Effector memory CD8-positive, alpha-beta T cell (primary cell): ENCODE measurements at places on chromosomes 7 and 10.
A peak's percentile ranks its signal among the peaks of the same experiment; 100 is the strongest.

DNA sequence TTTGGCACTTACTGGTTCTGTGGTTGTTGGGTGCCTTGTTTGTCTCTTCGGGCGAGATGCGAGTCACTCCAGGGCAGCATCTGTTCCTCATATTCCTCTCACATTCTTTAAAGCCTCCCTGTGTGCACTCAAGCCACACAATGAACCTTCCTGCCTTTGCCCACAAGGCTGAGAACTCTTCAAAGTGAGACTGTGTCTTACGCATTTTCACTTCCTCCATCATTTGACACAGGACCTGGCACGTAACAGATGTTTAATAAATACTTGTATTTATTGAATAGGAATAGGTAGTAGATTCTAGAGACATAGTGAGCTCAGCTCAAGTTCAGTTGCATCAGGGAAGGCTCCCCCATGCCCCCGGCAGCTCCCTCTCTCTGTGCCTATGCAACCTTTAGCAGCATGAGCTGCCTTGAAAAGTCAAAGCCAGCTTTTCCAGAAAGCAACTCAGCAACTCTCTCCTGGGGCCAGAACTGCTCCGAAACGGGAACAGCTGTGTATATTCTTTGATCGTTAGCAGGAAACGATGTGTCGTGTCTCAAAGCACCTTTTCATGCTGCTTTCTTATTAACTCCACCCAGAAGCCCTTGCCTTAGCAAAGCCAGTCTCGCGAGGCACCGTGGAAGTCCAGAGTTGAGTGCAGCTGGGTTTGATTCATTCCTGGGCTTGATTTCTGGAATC lies 97.5 kb downstream of the PFKFB3 start:
- peaks cover 3% of the 10 kb centered on the region for H3K36me3 ChIP-seq
- H3K27me3 ChIP-seq, result no peaks in the 10 kb centered on the region
- peak overlapping the region; percentile 53 for H3K4me3 ChIP-seq
- peak overlapping the region; percentile 87 for H3K27ac ChIP-seq
- peak; percentile 18 for DNase-seq
- peaks cover 15% of the 10 kb centered on the region for H3K4me1 ChIP-seq

DNA sequence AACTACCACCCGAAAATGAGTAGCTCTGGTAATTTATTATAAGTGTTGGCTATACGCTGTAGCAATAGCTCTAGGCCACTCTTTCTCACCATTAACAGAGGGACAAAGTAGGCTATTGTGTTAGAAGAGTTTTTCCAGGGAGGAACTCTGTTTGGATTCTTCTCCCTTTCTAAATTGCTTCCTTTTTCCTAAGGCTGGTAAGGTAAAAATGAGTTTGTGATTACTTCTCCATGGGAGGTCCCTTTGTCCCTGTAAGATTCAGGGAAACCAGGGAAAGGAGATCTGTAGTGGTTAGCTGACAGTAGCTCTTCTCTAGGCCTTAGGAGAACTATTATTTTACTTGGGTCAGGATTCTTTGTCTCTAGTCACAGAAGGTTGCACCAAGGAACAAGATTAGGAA lies 23.2 kb upstream of the SEMA3E start:
- H3K4me3 ChIP-seq, result no peak overlapping the region
- no peaks in the 10 kb centered on the region for H3K36me3 ChIP-seq
- no peaks in the 10 kb centered on the region for H3K4me1 ChIP-seq
- DNase-seq, result no peak

- no peak overlapping the region for H3K4me3 ChIP-seq
- peaks cover 23% of the 10 kb centered on the region for H3K27me3 ChIP-seq
- no peaks in the 10 kb centered on the region for H3K4me1 ChIP-seq
- no peaks in the 10 kb centered on the region for H3K36me3 ChIP-seq
- no peak overlapping the region for H3K27ac ChIP-seq
- no peak for DNase-seq
Observed at GRCh38 chr7:121871188-121871587, 1.8 kb upstream of the PTPRZ1 start.

DNA sequence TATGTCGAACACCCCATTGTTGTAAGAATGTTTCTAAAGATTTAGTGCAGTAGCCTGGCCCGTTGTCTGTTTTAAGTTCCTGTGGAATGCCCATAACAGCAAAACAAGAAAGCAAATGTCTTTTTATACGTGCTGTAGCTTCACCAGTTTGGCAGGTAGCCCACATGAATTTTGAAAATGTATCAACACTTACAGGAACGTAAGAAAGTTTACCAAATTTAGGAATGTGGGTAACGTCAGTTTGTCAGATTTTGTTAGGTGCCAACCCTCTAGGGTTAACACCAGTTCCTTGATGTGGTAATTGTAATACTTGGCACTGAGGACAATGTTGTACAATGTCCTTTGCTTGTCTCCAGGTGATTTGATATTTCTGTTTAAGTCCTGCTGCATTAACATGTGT lies 3.2 kb upstream of the GIMAP4 start:
- no peaks in the 10 kb centered on the region for H3K27me3 ChIP-seq
- peaks cover 55% of the 10 kb centered on the region for H3K4me1 ChIP-seq
- H3K4me3 ChIP-seq, result peak overlapping the region; percentile 78
- peak; percentile 21 for DNase-seq

- H3K27ac ChIP-seq, result no peak overlapping the region
- no peaks in the 10 kb centered on the region for H3K4me1 ChIP-seq
- no peak overlapping the region for H3K4me3 ChIP-seq
- H3K27me3 ChIP-seq, result no peaks in the 10 kb centered on the region
Observed at GRCh38 chr7:50729962-50730361, 52.7 kb downstream of the GRB10 start.

- H3K27ac ChIP-seq, result no peak overlapping the region
- H3K27me3 ChIP-seq, result peaks cover 6% of the 10 kb centered on the region
- H3K4me3 ChIP-seq, result peak overlapping the region; percentile 72
- H3K36me3 ChIP-seq, result peaks cover 3% of the 10 kb centered on the region
- DNase-seq, result no peak
Observed at GRCh38 chr7:159142730-159143129, 1.9 kb downstream of the VIPR2 start.

DNA sequence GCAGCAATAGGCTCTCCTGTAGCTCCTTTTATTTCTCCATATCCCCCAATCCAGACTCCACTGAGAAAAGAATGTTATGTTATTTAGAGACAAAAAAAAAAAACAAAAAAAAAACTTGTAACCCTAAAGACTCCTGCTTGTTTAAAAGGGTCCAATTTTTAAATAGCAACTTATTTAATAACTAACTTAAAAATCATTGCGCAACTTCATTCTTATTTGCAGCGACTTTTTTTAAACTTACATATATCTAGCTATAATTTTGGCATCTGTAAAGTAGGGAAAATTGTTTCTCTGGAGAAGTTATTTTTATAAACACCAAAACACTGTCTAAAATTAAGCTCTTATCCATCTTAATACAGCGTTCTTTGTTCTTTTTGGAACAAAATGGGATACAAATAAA lies 59.0 kb upstream of the ZC3HAV1 start:
- no peaks in the 10 kb centered on the region for H3K36me3 ChIP-seq
- no peak overlapping the region for H3K4me3 ChIP-seq
- H3K27me3 ChIP-seq, result no peaks in the 10 kb centered on the region
- no peak overlapping the region for H3K27ac ChIP-seq
- no peak for DNase-seq

GRCh38 chr7:2217716-2218443 lies 14.9 kb downstream of the MAD1L1 start:
- H3K4me3 ChIP-seq, result no peak overlapping the region
- peaks cover 14% of the 10 kb centered on the region for H3K4me1 ChIP-seq
- peaks cover 30% of the 10 kb centered on the region for H3K36me3 ChIP-seq
- H3K27ac ChIP-seq, result no peak overlapping the region

DNA sequence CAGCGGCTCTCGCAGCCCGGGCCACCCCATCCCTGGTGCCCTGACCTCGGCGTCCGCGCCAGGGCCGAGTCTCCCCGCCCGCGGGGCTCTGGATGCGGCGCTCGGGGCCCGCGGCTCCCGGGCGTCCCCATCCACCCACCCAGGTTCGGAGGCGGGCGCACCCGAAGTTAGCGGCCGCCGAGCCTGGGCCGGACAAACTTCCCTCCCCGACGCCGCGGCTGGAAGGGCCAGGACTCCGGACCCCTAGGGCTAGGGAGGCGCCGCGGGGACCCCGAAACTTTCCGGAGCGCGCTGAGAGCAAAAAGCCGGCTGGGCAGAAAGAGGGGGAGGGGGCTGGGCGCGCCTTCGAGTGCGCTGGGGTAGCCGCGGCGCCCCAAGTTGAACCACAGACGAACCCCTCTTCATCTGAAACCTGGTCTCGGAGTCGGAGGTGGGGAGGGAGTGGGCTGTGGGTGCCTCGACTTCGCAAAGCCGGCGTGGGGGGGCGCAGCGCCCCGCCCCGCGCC lies 3.7 kb upstream of the ELFN1 start:
- H3K4me1 ChIP-seq, result peaks cover 11% of the 10 kb centered on the region
- no peak for DNase-seq
- no peaks in the 10 kb centered on the region for H3K36me3 ChIP-seq
- H3K27me3 ChIP-seq, result peaks cover 61% of the 10 kb centered on the region
- peak overlapping the region; percentile 45 for H3K4me3 ChIP-seq

- peak overlapping the region; percentile 4 for H3K27ac ChIP-seq
- peaks cover 5% of the 10 kb centered on the region for H3K4me1 ChIP-seq
- DNase-seq, result no peak
- H3K27me3 ChIP-seq, result no peaks in the 10 kb centered on the region
- H3K4me3 ChIP-seq, result no peak overlapping the region
Observed at GRCh38 chr7:36614959-36615358, 109.3 kb downstream of the AOAH start.

GRCh38 chr10:48317321-48317990 lies 11.0 kb downstream of the MAPK8 start:
- H3K4me3 ChIP-seq, result no peak overlapping the region
- DNase-seq, result no peak
